Islet precursor cell (in vitro differentiated cells): ENCODE measurements at places on chromosomes 4 and X.
A peak's percentile ranks its signal among the peaks of the same experiment; 100 is the strongest.

GRCh38 chrX:152902502-152902820 lies 4.6 kb downstream of the ZNF185 start:
- no peak for DNase-seq

- DNase-seq = no peak
These were observed 32.5 kb downstream of the AKAP4 start for GRCh38 chrX:50168241-50168687.

DNA sequence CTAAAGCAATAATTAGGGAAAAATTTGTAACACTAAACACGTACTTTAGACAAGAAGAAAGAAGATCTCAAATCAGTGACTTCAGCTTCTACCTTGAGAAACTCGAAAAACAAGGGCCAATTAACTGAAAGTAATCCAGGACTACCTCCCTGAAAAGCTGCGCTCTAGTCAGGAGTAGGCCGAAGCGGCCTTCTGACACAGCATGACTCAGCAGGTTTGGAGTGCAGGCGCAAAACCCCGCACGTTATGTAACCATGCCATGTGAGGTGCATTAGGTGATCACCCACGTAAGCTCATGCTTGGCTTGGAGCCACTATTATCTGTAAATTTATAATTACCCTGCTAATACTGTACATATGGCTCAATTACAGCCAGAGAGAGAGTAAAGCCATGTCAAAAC lies 52.8 kb upstream of the CCDC149 start:
- DNase-seq = peak; percentile 47

DNA sequence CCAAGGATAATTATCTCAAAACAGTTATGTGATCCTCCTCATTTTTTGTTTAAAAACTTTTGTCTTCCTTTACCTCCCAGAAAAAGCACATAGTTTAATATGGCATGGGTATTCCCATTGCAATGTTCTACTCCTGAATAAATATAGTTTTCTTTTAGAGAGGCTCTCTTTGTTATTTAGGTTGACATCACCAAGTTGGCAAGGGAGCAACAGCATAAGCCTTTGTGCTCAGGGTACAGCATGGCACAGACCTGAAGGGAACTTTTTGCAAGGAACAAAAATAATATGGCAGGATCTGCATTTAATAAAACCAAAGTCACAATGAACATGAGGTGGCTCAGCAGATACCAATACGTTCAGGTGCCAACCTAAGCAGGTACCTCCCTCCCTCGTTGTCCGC lies 47.1 kb upstream of the NPY2R start:
- no peak for DNase-seq

DNA sequence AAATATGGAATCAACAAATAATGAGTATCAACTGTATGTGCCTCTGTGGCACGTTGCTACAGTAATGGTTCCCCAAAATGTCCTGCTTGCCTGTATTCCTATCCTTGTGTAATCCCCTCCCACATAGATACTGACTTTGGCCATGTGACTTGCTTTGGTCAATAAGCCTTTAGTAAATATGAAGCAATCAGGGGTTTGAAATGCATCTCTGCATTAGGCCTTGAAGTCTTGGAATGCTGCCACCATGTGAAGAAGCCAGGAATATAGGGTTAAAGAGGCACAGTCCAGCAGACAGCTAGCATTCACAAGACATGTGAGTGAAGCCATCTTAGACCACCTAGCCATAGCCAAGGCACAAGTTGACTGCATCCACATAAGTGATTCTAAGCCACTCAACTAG lies 190.9 kb downstream of the GABRB1 start:
- no peak for DNase-seq

DNA sequence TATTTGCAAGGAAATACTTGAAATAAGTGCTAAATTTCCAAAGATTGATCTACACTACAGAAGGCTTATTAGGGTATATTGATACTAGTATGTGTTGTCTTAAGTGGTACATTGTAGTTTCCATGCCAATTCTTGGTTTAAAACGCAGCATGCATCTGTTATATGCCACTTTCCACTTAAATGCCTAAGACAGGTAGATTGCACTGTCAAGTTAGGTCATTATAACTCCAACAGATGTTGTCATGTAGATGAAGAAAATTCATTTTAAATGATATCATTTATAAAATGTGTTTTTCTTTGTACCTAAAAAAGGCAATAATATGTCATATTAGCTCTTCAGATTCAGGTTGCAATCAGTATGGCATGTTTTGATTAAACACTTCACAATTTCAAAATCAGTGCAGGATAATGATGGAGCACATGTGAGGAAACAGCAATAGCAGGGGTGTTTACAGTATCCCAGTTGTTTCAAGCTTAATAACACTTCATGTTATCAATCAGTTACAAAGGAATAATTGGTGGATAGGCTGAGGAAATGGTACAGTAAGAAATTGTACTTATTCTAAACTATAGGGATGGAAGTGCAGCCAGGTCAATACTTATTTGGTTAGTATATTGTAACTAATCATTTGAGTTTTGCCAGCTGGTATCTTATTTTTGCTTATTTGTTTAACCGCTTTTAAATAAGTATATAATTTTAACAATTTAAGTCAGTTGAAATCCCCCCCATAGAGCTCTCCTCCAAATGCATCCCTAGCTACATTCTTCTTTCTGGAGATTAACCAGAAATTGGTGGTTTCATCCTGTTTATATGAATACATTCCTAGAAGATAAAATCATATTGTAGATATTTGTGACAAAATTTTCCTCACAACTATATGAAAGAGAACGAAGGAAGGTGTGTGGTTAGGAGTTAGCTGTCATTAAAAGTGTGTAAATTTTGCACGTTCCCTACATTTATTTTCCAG lies 454.4 kb upstream of the ATOH1 start:
- no peak for DNase-seq

DNA sequence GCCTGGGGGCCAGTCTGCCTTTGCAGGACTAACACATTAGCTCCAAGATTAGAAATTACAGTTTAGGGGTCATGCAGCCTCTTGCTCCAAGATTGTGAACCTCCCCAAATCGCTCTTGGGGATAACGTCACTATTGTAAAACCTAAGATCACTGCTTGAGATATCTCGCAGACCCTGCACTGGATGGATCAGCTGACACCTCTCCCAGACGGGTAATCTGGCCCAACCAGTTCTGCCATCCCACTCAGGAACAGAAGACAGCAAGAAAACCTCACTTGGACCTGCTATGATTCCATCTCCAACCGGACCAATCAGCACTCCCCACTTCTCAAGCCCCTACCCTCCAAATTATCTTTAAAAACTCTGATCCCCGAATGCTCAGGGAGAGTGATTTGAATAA lies 431.2 kb downstream of the GPM6A start:
- peak; percentile 90 for DNase-seq

DNA sequence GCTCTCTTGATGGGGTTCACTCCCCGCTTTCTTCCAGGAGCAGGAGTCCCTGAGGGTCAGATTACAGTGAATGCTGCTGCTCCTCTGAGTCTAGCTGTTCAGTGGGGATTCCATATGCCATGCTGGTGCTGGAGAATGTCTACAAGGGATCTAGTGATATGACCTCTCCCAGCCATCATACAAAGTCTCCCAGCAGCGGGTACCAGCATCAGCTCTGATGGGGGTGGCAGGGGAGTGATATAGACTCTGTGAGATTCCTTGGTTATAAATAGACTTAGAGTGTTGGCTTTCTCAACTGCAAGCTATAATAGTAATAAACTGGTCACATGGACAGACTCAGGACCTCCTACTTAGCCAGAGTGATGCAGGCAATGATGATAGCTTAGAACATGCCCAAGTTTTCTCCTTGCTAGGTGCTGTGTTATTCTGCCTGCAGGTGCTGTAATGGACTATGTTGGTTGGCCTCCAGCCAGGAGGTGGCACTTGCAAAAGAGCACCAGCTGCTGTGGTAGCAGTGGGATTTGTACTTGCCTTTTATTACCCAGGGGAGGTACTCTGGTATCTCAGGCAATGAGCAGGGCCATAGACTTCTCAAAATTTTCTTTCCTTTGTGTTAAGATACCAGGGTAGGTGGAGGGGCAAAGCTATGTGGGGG lies 202.9 kb downstream of the CHIC1 start:
- DNase-seq = no peak

- DNase-seq = no peak
These were observed 13.6 kb upstream of the SEPTIN6 start for GRCh38 chrX:119706616-119707015.

DNA sequence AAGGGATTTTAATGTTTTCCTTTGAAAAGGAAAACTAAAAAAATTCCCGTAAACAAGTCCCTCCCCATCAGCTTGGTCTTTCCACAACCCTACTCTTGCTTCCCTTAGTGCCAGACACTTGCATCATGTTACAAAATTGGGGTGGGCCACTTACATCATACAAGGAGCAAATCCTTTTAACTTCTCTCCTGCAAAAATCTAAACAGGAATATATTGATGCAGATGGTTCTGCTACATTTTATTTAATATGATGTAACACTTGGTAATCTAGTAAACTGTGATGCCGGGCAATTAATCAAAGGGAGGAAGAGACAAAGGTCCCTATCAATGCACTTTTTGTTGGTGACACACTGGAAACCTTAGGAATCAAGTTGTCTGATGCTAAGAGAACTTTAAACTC lies 125.3 kb downstream of the UBE2K start:
- no peak for DNase-seq

DNA sequence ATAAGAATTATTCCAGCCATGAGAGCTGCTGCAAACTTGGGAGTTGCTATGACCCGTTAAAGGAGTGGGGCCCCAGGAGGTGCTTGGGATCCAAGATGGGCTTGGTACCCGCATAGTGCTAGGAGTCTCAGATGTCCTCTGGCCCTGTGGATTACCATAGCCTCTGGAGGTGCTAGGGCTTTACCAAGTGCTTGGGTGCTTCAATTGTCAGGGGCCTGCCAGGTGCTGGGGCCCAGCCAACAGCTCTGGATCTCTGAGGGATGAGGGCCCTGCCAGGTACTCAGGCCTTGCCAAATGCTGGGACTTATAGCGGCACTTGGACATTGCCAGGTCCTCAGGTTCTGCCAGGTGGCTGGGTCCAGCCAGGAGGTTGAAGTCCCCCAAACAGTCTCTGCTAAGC lies 32.0 kb upstream of the USP51 start:
- no peak for DNase-seq

- DNase-seq = no peak
These were observed 586.5 kb upstream of the FTHL17 start for GRCh38 chrX:31658360-31658759.

DNA sequence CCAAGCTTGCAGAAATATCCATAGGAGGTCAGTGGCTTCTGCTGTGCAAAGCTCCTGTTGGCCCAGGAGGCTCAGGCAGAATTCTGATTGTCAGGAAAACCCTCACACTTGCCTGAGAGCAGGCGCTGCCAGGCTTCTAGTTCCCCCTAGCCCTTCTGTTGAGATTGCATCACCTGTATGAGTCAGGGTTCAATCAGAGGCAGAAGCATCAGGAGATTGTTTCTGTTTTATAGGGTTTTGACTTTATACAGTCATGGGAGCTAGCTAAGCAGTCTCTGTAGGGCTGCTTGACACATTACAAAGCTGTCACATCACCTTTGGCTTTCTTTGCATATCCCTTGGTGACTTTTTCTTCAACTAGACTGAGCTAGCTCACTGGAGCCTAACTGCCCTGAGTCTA lies 27.8 kb downstream of the DIPK2B start:
- DNase-seq = peak; percentile 59

DNA sequence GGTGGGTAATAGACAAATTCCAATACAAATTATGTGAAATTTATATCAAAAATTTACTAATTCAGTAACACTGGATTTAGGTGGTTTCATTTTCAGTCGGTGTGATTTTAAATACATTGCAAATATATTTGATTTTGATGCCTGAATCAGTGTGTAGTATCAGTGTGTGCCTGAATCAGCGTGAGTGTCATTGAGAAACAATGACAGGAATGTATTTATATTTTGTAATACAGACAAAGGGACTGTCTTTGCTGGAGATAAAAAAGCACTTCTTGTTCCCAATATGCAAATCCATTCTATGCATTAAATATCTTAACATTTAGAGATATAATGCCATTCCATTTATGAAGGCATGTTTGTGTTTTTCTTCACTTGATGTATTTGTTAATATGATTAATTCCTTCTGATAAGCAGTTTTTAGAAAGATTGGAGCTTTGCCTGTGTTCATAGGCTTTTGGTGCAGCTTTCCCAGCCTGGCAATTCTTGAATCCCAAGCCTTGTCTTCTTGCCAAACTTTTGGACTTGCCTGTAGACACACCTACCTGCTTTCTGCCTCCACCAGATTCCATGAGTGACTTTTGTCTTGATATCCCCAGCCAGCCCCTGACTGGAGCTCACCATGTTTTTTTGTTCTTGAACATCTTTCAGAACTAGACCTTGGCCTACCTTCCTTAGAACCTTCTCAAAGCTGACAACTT lies 243.8 kb downstream of the ADGRL3 start:
- no peak for DNase-seq

- DNase-seq = no peak
These were observed 904.9 kb upstream of the AGA start for GRCh38 chr4:178347111-178347510.

DNA sequence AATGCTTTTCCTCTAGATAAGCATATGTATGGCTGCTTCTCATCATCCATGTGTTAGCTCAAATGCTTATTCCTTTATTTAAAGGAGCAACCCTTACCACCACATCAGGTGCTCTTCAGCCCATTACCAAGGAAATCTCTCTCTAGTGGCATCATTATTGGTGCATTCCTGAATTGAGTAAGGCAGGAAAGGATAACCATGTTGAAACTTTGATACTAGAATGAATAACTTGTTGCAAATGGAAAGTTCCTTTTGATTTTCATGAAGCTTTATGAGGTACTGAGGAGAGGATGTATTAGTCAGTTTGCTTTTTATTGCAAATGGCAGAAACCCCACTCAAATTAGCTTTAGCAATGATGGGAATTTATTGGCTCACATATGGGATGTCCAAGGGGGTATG lies 212.3 kb upstream of the FGF13 start:
- no peak for DNase-seq

GRCh38 chr4:164081801-164082200 lies 587.3 kb downstream of the TMA16 start:
- DNase-seq = no peak

- DNase-seq = no peak
These were observed 74.5 kb upstream of the BOD1L1 start for GRCh38 chr4:13701937-13702446.

GRCh38 chr4:36115312-36115711 lies 129.0 kb downstream of the ARAP2 start:
- DNase-seq = no peak

DNA sequence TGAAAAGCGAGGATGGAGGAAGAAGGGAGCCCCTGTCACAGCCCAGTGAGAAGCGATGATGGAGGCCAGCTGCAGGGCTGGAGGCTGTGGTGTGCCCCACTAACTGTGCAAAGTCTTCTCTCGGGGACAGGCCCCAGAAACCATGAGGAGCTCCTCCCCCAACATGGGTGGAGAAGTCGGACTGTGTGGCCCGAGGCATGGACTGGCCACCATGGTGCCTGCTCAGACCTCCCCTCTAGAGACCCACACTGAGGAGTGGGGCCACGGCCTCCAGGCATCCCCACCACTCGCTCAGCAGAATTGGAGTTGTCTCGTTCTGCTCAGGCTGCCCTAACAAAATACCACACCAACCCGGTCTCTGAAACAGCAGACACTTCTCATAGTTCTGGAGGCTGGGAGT lies 12.2 kb upstream of the PDE6B start:
- no peak for DNase-seq

DNA sequence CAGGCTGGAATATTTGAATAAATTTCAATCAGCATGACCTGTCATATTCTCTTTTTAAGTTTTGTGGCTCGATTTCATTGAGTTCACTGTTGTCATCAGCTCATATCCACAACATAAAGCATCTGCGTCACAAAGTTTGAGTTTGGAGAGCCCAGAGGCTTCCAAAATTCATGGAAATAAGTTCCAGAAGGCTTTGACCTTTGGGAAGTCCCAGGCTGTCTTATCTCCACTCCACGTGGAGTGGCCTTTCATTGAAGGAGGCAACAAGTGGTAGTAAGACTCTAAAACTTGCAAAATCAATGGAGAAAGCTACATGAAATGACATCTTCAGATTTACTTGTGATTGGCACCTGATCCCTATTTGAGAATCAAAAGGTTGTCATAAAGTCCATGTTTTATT lies 54.1 kb upstream of the UNC5C start:
- DNase-seq = no peak
